ENCODE measurements at places on chromosomes 5 and 9.

- DNase-seq = no peak
These were observed 368.4 kb upstream of the ITGA1 start for GRCh38 chr5:52419357-52419756.

DNA sequence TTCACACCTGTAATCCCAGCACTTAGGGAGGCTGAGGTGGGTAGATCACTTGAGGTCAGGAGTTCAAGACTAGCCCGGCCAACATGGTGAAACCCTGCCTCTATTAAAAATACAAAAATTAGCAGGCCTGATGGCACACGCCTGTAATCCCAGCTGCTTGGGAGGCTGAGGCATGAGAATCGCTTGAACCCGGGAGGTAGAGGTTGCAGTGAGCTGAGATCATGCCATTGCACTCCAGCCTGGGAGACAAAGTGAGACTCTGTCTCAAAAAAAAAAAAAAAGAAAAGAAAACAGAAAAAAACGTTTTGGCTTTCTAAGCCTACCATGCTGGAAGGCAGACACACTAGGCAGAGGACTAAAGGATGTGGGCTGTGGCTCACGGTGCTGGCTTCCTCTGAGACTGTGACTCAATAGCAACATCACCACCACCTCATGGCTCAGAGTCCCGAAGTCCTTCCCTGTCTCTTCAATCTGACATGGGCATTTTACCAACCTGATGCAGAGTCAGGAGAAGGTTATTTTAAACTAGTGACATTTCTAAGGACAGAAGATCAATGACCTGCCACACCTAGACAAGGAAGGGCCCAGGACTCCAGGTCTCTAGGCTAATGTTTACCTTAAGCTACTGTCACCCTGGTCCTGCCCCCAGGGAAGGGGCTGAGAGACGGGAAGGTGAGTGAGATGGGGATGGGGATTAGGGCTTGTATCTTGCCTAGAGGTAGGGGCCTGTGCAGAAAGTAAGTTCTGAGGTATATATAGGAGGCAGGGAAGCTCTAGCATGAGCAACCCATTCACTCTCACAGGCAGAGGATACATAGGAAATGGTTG lies 3.7 kb downstream of the ECSCR start:
- peak; percentile 53 for DNase-seq

GRCh38 chr9:115207003-115207836 lies 89.3 kb upstream of the TNC start:
- no peak for DNase-seq

GRCh38 chr5:32713361-32713769 lies 2.2 kb downstream of the NPR3 start:
- no peak for DNase-seq

DNA sequence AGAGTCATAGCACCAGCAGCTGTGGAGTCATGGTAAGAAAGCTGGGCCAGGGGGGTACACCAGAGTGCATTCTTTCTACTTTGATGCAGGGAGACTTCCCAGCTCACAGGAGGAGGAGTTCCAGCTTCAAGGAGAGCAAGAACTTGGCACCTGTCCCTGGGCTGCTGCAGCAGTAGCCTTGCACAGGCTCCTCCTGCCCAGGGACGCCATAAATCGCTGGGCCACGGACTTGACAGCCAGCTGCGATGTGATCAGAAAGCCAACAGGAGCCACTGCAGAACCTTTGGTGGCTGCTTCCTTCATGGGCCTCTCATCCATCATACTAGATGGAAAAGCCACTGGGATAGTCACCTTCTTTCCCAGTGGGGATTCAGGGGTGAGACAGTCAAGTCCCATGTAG lies 234.7 kb downstream of the NMUR2 start:
- DNase-seq = no peak

DNA sequence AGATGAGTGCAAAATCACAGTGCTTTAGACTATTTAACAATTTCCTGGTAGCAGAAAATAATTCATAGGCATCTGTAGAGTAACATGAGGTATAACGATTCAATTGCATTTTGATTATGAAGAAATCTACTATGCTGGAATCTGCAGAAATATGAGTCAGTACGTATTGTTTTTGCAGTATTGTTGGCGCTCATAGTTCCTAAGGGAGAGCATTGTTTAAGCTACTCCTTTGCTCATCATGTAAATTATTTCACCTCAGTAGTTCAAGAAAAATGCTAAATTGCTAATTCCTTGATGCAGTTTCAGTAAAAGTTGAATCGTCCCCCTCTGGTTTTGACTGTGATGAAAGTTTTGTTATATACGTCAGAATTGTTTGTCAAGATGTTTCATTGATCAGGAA lies 458.4 kb downstream of the HINT1 start:
- no peak for DNase-seq

DNA sequence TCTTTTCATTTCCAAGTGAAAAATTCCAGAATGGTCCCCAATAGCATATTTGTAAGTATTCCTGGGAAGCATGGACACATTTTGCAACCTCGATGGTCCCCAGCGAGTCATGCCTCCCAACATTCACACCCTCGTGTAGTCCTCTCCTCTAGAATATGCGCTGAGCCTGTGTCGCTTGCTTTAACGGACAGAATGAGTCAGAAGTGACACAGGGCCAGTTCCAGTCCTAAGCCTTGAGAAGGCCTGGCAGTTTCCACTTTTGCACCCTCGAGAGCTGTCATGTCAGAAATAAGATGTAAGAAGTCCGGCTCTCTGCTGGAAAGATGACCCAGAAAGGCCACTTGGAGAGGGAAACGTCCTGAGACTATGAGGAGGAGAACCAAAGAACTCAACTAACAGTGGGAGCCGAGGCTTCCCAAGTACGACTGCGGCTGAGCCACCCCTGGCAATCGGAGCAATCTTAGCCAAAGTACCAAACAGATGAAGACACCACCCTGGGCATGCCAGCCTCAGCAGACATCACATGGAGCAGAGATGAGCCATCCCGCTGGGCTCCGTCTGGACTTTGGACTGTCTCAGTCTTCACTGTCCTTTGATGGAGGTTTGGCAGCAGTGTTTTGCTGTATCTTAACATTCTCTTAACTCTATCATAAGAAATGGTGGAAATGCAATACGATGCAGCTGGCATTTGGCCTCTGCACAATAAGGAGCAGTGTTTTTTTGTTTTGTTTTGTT lies 42.6 kb upstream of the GFPT2 start:
- no peak for DNase-seq

DNA sequence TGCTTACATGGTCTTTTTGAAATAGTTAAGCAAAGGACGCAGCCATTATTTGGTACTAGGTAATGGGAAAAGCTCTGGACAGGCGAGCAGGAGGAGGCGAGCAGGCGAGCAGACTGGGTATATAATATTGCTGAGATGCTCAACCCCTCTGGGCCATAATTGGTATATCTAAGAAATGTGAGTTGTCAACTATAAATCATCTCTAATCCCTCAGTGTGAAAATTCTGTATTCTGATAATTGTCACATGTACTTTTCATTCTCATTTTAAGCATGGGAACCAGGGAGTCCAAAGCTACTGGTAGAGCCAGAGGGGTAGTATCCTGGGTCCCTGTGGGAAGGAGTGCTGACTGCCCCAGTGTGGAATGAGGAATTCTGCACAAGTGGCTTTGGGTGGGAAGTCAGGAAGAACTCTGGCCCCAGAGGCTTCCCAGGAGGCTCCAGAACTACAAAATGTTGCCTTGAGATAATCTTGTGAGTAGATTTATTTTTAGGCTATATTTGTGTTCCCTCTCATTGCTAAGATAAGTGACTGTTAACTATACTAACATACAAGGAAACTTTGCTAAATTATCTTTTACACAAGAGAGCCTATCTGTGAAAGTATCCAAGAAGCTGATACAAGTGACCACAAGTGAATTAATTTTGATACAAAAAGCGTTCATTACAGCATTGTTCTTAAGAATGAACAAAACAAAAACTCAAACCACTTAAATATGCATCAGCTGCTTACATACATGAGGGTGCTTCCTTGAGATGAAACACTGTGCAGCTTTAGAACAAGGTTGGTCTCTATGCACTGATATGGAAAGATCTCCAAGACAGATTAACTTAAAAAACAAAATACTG lies 70.5 kb upstream of the TNFAIP8 start:
- DNase-seq = no peak

GRCh38 chr5:15020736-15021135 lies 149.2 kb upstream of the ANKH start:
- DNase-seq = no peak

DNA sequence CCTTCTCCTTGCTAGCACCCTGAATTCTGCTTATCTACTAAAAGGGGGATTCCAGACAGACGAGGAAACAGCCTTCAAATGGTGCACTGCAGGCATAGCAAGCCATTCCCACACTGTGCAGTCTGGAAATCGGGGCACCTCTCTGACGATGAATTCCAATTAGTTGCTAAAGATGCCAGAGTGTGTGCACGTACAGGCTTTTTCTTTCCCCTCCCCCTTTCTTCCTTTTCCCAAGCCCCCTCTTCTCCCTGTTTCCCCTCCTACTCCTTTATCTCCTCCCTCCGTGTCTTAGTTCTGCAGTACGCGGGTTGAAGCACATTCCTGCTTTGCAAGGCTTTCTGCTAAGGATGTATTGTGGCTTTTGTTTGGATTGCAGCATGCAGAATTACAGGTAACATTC lies at the start of gene GPR21:
GPR21 (plus strand) TSS at position 316 of the 400 bp plus-strand sequence. CDS start 900 bp downstream, outside the sequence.
- DNase-seq = no peak

DNA sequence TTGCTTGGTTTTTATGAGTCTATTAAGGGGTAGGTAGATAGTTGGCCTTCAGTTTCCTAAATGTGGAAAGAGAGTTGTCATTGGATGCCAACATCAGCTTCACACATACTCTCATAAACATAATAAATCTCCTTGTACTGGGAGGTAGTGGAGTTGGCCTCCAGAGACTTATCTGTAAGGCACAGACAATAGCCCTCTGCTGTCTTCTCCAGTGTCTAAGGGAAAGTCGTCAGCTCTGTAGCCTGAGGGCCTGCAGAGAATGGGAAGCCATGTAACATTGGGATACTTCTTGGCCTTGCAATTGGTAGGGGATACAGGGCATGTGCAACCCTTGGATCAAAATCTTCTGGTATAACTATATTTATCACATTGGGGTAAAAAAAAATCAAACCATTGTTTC lies 331.9 kb upstream of the KLF9 start:
- DNase-seq = no peak

GRCh38 chr5:139636207-139636792 lies 11.8 kb upstream of the CXXC5 start:
- DNase-seq = peak; percentile 34

DNA sequence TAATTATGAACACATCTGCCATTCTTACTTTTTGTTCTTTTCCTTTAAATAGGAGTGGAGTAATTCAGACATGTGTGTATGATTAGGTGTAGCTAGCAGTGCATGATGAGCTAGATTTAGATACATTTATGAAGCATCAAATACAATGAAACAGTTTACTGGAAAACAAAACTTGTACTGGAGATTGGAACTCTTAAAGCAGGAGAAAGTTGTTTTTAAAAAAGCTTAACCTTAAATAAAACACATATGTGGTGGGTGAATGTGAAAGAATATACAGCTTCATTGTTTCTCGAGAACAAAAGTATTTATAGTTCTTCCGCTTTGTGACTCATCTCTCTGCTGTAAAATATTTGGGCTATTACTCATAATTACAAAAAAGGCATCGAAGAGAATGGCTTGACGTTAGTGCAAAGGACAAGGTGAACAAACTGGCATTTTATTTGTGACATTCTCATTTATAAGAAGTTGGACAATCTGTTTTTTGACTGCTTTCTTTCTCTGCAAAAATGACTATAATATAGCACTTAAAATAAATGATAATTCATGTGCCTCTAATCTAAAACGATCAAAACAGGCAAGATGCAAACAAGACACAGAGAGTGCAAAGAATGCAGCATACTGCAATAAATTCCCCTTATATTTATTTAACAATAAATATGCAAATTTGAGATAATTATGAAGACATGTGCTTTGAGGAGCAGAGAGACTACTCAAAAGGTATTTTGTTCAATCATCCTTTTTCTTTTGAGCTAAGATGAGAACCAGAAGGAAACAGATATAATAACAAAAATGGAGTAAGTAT lies 478.8 kb downstream of the CETN3 start:
- no peak for DNase-seq

DNA sequence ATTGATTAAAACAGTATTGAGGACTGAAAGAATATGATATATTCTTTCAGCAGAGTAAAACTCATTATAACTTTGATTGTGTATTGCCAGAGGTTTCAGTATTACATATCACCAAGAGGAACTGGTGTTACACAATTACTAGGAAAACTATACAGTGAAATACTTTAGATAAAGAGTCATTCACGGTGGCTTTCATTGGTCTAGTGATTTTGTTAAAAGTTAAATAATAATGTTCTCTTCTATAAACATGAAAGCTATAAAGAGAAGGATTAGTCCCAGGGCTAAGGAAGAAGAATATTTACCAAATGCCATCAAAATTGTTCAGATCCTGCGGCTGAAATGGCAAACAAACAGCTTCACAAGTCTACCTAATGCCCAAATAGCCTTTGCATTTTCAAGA lies 306.2 kb downstream of the SEMA5A start:
- no peak for DNase-seq

DNA sequence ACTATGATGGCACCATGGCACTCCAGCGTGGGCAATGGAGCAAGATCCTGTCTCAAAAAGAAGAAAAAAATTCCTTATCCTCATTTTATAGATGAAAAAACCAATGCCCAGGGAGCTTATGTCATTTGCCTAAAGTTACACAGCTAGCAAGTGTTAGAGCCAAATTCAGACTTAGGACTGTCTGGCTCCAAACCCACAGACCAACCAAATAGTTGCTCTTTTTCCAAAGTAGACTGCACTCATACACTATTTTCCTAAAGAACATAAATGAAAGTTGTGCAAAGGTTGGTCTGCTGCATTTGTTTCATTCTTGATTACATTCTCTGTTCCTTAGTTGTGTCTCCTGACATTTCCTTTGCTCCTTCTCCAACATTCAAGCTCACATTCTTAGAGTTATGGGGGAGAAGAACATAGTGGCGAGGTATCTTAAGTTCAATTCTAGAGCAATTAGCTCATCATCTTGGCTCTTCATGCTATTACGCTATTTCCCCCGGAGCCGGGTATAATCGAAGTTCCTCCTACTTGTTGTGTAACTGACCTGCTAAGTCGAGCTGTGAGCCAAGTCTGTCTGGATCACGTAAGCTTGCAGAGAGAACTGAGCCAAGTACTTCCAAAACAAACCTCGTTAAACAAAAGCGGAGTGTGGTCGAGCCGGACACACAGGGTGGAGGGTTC lies 138.3 kb downstream of the RFK start:
- DNase-seq = no peak

DNA sequence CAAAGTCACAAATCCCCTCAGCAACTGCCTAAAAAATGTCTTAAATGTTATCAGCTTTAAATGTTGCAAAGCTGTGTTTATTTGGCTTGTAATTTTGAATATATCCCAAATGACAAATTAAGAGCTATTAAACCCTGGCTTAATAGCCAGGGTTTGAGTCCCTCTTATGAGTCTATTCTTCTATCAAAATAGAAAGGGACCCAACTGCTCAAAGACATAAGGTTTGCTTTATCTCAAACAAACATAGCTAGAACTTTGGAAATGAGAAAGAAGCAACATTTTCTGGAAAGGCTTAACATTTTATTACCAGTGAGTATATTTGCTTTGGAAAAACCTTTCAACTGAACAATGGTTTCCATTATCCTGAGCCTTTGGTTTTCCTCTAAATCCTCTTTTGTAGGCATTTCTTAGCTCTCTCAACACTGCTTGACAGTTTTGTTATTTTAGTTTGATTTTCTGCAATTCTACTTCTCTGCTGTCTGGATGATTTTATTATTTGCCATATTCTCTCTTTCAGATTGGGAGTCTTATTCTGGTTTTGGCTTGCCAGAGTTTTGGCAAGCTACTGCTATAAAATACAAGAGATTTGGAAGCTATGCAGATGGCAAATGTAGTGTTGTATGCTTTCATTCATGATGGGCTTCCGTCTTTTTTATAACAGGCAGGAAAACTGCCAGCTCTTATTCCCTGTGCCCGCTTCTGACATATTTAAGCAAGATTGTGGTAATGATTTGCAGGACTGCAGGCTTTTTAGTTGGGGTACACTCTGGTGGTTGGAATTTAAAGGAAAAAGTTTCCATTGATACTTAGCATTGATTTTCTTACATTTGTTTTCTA lies 734.9 kb downstream of the DTWD2 start:
- no peak for DNase-seq
